Left renal pelvis (tissue), 4 donors: ENCODE measurements at places on chromosomes 11 and 22.

DNA sequence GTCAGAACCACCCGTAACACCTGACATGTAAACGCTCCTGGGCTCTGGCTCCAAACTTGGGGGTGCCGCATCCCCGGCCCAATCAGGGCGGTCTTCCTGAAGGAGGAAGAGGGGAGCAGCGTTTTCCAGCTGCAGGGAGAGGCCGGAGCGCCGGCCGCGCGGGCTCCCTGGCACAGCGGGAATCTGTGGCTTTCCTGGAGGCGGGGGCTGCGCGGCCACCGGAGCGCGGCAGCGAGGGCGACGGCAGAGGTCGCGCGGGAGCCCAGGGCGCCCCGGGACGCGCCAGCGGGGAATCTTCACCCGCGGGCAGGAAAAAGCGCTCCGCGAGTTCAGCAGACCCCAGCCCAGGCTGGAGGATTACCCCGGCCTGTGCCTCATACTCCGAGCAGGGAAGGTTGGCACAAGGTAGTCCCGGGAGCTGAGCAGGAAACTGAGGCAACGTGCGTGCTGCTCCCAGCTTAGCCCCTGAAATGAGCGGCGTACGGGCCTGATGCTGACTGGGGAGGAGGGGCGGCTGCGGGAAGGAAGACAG, 600 bp upstream of the ESAM start:
- no peak for DNase-seq

- no peak for DNase-seq
These were observed 769.8 kb downstream of the METTL15 start for GRCh38 chr11:28878025-28878424.

GRCh38 chr11:129192150-129192549, at the start of gene ARHGAP32:
TSS of gene ARHGAP32 (minus strand) at chr11:129192325. CDS start at chr11:129192198, 127 bp downstream.
- no peak for DNase-seq

GRCh38 chr22:45860201-45860600, 116.8 kb downstream of the WNT7B start:
- no peak for DNase-seq

DNA sequence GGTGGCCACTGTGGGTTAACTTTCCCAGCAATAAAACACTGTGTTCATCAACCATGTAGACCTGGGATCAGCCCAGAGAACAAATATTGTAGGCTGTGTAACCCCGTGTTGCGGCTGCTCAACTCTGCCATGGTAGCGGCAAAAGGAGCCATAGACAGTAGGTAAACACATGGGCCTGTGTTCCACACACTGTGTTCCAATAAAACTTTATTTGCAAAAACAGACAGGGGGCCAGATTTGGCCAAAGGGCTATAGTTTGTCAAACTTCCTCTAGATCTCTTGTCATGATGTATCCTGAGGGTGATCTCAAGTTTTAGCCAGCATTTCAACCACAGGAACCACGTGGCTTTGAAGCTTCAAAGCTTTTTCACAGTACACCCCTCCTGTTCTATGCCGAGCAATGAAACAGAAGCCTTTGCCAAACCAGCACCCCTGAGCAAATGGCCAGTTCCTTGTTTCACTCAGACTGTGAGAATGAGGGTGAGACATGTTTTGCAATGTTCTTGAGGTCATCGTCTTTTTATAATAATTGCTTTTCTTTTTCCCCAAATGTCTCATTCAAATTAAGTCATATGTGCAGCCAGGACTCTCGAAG, 49.9 kb upstream of the FADD start:
- DNase-seq: no peak
